IPS-NIHi11 (cell line): ENCODE measurements at places on chromosomes 6 and 20.
A peak's percentile ranks its signal among the peaks of the same experiment; 100 is the strongest.

DNA sequence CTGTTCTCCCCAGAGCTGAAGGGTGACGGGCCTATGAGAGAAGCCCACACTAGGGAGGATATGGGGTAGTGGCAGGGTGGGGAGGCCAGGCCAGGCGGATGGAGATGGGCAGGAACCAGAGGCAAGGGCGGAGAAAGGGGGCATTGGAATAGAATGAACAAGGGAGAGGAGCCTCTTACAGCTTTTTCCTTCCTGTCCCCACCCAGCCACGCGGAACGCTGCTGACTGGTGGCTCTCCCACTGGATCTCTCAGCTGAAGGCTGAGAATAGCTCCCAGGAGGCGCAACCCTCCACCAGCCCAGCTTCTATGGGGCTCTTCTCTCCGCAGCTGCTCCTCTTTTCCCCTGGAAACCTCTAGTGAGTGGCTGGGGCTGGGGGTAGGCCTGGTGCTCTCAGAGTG is 10.8 kb downstream of the DLK2 start:
- DNase-seq: no peak

GRCh38 chr6:119077643-119078375 is 655 bp downstream of the FAM184A start:
- peak; percentile 64 for DNase-seq

- DNase-seq: no peak
Measured at GRCh38 chr6:163354761-163355425, 59.6 kb upstream of the QKI start.

DNA sequence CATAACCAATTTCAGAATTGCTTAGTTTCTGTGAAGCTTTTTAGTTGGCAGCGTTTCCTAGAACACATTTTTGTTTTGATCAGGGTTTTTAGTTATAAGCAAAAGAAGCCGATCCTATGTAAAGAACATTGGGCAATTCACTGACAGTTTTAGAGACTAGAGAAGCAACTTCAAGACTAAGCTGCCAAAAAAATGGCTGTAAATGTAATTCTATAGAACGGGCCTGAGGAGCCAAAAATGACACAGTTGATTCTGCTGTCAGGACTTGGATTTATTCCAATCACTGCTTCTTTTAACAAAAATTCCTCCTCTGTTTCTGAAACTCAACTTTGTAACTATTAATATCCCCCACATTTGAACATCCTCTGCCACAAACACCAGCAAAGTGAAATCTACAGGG is 236.0 kb upstream of the EYS start:
- no peak for DNase-seq

GRCh38 chr20:44080646-44081267 is 106.2 kb downstream of the JPH2 start:
- peak; percentile 87 for DNase-seq
